ENCODE measurements at places on chromosomes 5 and 9.

DNA sequence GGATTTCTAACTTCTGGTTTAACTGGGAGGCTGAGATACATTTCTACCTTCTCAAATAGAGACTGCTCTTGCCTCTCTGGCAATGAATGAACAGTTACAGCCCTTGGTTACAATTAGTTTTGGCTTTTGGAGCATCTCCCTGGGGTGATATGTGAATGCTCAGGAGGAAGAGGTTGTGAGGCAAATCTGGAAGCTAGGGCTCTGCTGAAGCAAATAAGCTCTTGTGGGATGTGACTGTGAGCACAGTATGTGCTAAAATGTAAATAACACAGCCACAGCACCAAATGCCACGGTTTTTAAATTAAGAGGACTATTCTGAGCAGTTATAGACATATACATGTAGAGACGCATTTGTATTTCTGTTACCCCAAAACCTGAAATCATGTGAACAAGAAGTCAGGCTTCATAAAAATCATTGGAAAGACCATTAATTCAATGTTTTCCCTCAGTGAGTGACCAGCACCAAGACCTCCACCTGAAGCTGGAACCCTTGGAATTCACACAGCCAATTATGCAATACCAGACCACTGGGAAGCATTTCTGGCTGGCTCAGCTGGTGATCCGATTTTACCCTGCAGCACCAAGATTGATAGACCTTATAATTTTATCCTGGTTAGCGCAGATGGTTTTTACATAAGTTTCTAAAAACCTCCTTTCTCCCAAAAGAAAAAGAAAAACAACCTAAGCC, 3.0 kb upstream of the SLC44A1 start:
- DNase-seq, result no peak

GRCh38 chr9:35273591-35273990, 111.8 kb downstream of the UNC13B start:
- peak; percentile 26 for DNase-seq

- DNase-seq, result peak; percentile 43
Measured at GRCh38 chr9:75086541-75087288, 1.2 kb downstream of the NMRK1 start.

- DNase-seq, result no peak
Measured at GRCh38 chr5:1651971-1652872, 128.5 kb upstream of the LPCAT1 start.

GRCh38 chr5:12320331-12320730, 416.1 kb upstream of the CTNND2 start:
- DNase-seq, result no peak

DNA sequence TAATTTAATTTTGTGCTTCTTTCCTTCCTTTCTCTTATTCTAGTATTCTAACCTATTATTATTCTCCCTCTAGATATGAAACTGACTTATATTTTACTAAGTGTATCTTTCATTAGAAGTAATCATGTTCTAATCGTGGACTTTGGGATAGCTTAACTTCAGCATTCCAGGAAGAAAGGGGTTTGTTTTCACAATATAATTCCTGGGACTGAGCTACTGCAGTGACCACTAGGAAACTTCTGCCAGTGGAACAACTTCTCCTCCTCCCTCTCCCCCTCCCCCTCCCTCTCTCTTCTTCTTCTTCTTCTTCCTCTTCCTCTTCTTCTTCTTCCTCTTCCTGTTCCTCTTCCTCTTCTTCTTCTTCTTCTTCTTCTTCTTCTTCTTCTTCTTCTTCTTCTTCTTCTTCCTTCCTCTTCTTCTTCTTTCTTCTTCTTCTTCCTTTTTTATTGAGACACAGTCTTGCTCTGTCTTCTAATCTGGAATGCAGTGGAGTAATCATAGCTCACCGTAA, 127.9 kb downstream of the NNT start:
- DNase-seq, result no peak

DNA sequence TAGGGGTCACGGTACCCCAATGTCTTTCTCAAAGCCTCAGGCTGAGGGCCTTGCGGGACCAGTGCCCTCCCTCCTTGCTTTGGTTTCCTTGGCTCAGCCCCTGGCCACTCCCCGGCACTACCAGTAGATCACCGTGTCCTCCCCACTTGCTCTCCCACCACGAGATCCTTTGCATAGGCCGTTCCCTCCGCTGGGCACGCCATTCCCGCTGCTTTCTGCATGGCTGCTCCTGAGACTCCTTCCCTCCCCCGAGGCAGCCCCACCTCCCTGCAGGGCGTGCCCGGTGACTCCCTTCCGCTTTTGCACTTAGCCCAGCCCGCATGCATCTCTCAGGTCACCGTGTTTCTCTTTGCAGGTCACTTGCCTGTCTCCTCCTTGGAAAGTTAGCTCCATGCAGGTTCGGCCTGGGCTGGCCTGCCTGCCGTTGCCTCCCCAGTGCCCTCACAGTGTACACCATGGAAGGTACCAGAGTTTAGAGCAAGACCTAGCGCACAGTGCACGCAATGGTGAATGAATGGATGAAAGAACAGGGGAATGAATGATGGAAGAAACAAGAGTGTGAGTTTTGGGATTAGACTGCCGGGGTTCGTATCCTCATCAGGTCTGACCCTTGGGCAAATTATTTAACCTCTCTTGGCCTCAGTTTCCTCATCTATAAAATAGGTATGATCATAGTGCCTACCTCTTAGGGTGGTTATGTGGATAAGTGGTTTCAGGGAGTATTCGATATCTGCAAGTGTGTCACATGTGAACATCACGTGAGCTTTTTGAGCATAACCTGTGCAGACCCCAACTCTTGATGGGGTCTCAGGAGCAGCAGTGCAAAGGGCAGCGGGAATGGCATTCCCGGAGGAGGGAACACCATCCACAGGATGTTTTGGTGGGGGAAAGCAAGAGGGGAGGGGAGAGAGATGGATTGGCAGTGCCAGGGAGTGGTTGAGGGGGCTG, 214.3 kb downstream of the C9orf50 start:
- DNase-seq, result no peak

DNA sequence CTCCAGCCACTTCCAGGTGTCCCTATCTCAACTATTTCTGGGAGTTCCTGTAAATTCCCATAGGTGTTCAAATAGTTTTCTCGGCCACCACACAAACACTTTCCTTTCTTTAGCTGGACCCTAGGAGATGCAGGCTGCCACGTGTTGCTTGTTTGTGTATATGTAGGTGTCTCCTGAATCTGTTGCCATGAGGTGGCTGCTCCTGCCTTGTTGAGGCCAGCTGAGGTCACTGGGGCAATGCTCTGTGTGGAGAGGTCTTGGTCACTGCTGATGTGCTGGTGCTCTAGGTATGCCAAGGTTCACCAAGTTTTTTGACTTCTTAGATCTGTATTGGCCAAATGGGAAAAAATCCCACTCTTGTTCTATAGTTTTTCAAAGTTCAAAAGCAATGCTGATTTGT, 132.5 kb upstream of the CHD1 start:
- no peak for DNase-seq

- no peak for DNase-seq
Measured at GRCh38 chr5:34770486-34770885, 68.5 kb upstream of the TTC23L start.

GRCh38 chr5:65151614-65152013, 330.1 kb downstream of the ADAMTS6 start:
- DNase-seq, result no peak

- no peak for DNase-seq
Measured at GRCh38 chr5:14847471-14847870, 24.1 kb downstream of the ANKH start.

DNA sequence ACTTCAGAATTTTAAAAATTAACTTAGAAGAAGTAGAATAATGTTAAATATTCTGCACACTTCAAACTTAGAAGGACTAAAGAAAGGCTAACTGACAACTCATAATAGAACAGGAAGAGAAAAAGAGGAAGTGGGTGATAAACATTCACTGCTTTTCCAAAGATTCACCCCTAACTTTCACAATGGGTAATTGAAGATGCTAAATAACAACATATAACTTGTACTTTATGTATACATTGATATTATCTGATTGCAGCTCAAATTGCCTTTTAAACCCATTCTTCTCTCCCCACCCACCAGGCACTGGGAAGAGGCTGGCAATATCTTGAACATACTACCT, 376.6 kb downstream of the EFNA5 start:
- DNase-seq, result no peak

- DNase-seq, result no peak
Measured at GRCh38 chr9:13128266-13128860, 151.1 kb downstream of the MPDZ start.

GRCh38 chr5:65047948-65048690, 279.4 kb downstream of the CWC27 start:
- DNase-seq, result no peak

DNA sequence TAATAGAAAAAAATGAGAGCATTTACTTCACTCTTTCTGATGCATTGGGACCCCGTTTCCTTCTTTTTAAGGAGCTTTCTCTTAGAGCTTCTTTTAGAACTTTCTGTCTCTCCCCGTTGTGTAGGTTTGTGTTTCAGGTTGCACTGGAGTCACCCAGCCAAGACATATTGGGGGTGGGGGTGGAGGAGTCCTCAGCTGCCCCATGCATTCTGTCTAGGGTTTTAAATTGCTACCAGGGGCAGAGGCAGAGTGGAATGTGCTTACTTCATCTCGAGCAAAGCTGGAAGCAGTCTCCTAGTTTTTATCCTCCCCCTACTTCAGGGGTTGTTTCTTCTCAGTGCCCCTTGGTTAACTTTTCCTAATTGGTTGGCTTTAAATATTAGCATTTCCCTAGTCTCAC, 9.4 kb downstream of the OR2K2 start:
- no peak for DNase-seq

DNA sequence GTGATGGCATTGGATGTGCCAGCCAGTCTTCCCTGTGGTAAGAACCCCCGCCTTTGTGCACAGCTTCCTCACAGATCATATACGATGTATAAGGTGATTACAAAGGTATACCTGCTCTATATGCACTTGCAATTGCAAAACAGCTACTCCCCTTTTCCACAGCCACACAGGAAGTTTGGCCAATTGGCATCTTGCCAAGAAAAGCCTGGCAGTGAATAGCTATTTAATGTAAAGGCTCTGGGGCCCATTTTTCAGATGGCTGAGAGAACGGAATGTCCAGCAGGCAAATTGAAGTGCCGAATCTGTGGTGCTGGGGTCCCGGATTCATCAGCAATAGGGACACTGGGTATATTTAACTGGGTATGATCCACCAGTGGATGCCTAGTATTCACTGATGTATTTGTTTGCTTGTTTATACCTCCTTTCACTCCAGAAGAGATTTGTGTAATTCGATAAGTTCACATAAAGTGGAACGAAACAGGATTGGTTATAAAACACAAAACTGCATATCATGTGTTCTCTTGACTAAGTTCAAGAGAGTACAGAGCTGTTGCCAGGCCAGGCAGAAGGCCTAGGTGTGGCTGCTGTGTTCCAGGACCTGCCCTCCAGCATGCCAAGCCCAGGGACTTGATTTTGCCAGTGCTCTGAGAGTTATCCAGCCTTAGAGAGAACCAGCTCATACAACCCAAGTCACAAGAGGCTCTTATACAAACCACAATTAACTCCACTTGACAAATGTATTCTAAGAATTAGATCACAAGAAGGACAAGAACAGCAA, 27.7 kb upstream of the GABRP start:
- DNase-seq, result no peak

GRCh38 chr5:108747774-108748400, at the start of gene FER:
FER (plus strand) TSS chr5:108747897; CDS start chr5:108798183, 50,286 bp downstream.
- peak; percentile 43 for DNase-seq

GRCh38 chr9:6218099-6218502, 2.5 kb downstream of the IL33 start:
- DNase-seq, result no peak

All from activated T-cell treated with anti-CD3 and anti-CD28 coated beads, Interleukin-2, amount 50 U/mL, for 48 hours (primary cell).